ENCODE measurements at places on chromosomes 2 and 18.

GRCh38 chr2:238117199-238118154 is 17.3 kb downstream of the ESPNL start:
- no peak for DNase-seq

GRCh38 chr18:79528316-79528695 is 132.6 kb downstream of the NFATC1 start:
- no peak for DNase-seq

DNA sequence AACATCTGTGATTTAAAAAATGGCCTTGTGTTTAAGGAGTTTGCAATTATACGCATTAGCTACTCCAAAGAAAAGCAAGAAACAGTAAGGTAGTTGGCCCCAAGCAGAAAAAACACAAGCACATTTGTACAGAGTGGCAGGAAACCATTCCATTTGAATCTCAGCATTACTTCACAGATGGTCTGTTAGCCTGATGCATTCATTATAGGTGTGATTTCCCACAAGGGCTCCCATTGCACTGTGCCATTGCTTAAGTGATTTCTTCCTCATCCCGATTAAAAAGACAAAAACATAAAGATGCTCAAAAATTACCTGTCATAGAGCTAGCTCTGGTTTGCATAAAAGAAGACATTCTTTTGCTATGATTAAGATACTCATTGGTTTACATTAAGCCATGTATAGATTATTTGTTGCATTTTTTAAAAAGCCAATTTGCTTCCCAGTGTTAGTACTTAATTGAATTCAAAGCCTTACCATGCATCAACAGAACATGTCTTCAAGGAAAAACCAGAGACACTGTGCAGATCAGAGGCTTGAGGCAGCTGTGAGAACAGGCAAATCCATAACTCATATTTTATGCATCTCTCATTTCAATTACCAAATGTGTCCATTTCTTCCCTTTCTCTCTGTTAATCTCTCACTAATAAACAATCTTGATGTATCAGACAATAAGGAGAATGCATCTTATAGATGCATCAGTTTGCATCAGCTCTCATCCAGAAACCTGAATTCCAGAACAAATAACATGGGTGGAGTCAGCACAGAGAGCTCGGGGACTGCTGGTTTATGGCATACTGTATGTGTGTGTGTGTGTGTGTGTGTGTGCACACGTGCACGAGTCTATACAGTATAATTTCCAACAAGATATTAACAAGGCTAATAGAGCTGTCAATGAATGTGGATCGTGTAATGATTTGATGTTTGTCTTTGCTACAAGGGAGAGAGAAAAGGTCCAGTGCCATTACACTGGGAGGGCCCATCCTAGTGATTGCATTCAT is 558.6 kb upstream of the HS6ST1 start:
- DNase-seq: no peak

DNA sequence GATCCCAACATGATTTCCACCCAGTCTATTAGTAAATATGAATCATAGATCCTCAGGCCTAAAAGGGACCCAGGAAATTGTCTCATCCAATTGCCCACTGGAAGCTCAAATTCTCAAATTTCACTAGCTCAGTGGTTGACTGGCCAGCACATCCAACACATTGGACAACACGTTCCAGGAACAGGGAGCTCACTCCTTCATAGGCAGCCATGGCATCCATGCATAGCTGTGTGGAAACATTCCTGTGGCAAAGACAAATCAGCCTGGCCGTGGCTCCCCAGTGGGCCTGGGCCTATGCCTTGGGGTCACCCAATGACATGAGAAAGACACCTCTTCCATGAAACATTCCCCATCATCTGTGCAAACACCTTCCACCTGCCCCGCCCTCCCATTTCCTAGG is 261.1 kb downstream of the ANAPC1 start:
- no peak for DNase-seq

DNA sequence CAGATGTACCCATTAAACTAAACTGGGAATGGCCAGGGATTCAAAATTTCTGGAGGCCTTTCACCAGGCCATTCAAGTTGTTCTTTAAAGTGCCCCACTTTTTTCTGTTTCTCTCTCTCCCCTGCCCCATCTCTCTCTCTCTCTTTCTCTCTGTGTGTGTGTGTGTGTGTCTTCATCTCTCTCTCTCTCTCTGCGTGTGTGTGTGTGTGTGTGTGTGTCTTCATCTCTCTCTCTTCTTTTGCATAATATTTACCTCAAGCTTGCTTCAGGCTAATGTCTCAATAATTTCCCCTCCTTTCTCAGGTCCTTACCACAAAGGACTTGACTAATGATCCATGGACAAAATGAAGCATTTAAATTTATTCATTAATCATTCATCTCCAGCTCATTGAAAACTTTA is 164.2 kb upstream of the KLHL14 start:
- DNase-seq: no peak

GRCh38 chr18:35418610-35419009 is 41.5 kb upstream of the ZNF396 start:
- no peak for DNase-seq

- DNase-seq: no peak
These were observed 34.0 kb downstream of the IL1R2 start for GRCh38 chr2:102025583-102026267.

GRCh38 chr2:235106874-235107639 is 155.2 kb downstream of the SH3BP4 start:
- peak; percentile 45 for DNase-seq

DNA sequence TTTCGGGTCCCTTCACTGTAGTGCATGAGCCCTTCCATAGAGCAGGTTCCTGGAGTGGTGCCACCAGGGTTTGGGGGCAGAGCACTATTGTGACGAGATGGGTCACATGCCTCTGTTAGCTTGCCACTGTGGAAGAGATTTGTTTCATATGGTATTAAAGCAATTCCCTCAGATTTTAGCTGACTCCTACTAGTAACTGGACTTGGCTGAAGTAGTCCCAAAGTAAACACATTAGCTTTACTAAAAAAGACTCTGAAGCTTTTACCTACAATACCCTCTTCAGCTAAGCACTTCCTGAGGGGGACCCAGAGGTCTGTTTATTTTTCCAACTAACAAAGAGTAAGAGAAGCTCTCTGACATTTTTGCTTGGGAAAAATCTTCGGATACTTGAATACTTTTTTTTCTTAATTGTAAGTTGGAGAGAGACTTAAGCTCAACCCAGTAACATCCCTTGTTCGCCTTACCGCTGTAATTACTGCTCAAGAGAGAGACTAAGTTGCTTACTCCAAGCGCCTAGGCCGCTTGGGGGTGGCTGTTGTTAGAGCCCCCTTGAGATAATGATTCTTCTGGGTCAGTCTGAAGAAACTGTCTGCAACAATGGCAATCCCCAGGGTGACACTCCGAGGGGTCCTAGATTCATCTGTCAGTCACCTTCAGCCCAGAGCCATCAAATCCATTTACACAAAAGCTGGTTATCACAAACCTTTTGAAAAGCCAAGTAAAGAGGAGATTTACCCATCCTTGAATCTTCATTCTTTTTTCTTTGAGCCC is 177.4 kb downstream of the FIGN start:
- no peak for DNase-seq

DNA sequence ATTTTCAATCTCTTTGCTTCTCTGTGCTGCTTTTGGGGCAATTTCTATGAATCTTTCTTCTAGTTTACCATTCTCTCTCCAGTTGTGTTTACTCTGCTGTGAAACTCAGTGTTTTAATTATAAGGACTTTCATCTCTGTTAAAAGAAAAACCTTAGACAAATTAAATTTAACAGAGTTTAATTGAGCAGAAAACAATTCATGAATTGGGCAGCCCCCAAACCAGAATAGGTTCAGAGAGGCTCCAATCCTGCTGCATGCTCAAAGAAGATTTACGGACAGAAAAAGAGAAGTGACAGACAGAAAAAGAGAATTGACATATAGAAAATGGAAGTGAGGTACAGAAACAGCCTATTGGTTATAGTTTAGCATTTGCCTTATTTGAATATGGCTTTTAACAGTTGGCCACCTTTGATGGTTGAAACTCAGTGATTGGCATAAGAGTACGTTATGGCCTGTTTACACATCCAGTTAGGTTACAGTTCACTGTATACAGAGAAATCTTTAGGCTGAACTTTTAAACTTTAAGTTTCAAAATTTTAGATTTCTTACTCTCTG is 120.4 kb downstream of the RNF152 start:
- DNase-seq: no peak

DNA sequence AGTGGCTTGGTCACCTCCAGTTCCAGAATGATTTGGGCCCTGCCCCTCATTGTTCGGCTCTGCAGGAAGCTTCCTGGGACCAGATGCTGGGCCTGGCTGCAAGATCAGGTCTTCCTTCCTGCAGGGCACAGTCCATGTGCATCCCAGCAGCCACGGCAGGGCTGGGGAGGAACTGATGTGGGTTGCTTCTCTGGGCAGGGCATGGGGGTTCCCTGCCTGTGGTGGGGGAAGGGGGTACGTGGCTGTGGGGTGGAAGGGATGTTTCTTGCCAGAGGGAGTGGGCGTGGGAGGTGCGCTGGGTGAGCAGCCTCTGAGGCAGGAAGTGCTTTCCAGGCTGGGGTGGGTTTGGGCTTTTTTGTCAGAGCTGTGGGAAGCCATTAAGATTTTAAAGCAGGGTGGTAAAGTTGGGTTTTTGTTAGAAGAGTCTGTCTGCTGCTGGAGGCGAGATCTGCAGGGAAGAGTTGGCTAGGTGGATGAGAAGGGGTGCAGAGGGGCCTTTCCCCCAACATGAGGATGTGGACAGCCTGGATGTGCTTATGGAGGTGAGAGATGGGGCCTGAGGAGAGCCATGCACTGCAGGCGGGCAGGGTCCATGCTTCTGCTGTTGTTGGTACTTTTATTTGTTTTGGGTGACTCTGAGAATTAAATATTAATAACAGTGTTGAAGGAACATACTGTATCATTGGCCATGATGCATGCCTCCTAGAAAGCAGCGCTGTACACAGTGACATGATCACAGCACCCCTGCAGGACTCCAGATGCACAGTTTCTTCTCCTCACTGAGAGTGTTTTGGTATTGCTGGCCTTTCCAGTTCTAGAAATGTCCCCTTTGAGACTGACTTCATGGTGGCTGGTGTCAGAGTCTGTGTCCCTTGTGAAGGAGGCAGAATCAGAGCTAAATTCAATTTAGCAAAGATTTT is 45.3 kb downstream of the DGKD start:
- DNase-seq: no peak

DNA sequence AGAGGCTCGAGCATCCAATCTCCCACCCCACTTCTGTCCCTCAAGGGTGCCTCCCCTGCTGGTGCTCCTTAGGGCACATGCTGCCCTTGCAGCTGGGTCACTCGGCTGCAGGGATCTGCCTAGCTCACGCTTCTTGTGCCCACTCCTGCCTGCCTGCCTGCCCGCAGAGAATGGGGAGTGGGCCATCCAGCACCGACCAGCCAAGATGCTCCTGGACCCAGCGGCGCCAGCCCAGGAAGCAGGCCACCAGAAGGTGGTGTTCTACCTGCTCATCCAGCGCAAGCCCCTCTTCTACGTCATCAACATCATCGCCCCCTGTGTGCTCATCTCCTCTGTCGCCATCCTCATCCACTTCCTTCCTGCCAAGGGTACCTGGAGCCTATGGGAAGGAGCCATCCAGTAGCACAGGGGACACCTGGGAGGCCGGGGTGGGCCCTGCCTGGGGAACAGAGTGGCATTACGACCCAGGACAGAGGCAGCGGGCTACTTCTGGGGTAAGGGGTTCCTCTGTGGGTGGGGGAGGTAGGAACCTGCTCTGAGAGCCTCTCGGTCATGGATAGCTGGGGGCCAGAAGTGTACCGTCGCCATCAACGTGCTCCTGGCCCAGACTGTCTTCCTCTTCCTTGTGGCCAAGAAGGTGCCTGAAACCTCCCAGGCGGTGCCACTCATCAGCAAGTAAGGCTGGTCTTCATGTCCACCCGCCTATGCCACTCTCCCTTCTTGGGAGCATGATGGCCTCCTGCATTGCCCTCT is 3.4 kb downstream of the CHRNG start:
- DNase-seq: no peak

GRCh38 chr2:112312821-112313220 is 37.4 kb downstream of the ZC3H6 start:
- no peak for DNase-seq

GRCh38 chr2:85396531-85397470 is 13.4 kb downstream of the CAPG start:
- DNase-seq: no peak

- no peak for DNase-seq
These were observed 365.2 kb downstream of the CLIP4 start for GRCh38 chr2:29480426-29480825.

DNA sequence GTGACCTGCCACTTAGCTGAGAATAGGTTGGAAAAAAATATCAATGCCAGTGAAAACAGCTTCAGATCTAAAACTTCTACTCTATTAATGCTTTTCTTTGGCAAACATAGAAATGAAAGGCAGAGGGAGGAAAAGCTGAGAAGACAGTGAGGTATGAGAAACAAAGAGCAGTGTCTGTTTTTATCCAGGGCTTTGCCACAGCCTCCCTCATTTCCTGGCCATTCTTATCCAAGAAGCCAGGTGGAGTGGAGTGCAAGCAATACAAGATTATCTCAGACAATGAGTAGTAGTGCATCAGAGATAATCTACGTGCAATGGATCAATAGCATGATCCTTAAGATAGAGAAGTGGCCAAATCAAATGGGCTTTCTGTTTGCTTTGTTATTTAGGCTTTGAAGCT is 808.7 kb upstream of the PIK3C3 start:
- DNase-seq: no peak

GRCh38 chr18:3380384-3380961 is 69.5 kb upstream of the TGIF1 start:
- peak; percentile 55 for DNase-seq

GRCh38 chr2:142868229-142868762 is 9.2 kb upstream of the KYNU start:
- DNase-seq: no peak

DNA sequence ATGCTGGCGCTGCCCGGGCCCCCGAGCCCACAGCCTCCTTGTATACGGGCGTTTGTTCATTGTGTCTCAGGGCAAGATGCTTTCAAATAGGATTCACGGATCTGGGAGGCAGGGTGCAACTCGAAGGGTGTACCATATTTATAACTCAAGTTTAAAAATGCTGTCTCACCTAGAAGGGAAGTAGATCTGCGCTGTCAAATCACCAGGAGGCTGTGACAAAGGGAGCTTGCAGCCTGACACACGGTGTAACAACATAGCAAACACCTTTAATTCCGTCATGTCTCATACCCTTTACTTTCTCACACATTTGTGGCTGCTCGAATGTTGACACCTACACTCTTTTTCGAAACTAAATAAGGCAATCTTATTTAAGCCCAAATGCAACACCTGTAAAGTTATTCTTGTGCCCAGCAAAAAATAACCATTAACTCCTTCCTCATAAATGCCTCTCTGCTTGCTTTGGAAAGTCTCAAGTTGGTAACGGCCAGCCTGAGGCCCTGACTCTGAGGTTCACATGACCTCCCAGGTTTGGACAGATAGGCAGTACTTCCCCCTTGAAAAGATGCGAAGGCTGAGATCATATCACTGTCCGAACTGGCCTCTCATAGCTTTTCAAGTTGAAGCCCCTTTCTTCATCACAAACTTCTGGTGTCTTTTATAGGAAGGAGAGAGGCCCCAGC is 11.6 kb downstream of the ZEB2 start:
- no peak for DNase-seq

- DNase-seq: no peak
These were observed 2.1 kb downstream of the CTDP1 start for GRCh38 chr18:79681484-79682387.

Measured in HS-5 (cell line).